ENCODE measurements at places on chromosomes 4 and X. TPM values are rescaled to one million over a fixed set of nuclear protein-coding genes. Genes with fewer than 3 reads are reported as not detected.

MAEA gene
- 76.7 TPM for total RNA-seq

DNA sequence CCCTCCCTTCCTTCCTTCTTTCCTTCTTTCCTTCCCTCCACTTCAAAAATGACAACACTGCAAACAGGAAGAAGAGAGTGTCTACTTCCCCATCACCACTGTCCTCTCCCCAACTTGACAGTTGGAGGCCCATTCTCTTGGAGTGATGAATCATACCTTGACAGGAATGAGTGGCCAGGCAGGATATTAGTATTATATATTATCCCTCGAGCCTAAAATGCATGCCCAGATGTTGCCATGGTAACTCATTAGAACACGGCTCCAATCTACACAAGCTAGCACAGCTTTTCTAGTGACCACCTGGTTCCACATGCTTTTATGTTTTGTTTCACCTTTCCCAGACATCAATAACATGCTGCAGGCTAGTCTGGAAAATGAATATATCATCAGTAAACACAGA, 71.3 kb upstream of the LHFPL1 start:
- no peak for DNase-seq

GRCh38 chr4:76341063-76341462, 34.5 kb downstream of the STBD1 start:
- DNase-seq, result no peak

- no peak for DNase-seq
Measured at GRCh38 chr4:28675582-28675981, 1814.9 kb downstream of the STIM2 start.

DNA sequence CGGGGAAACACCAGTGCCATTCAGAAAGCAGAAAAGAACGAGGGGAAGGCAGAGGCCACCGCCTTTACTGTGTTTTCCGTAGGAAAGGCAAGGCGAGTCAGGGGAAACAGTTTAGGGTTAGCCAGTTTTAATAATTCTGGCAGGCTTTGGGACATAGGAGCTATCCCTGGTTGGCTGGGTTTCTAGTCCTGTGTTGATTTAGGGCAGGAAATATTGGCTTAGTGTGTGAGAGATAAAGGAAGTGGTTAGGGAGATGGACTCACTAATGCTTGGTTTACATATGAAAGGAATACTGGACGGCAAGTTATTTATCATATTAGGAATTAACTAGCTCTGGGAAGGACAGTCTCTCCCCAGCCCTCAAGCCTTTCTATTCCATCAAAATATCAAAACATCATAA, 53.1 kb downstream of the SYNPO2 start:
- no peak for DNase-seq

Data from breast epithelium (tissue), 4 donors.